Pancreas (tissue), 10 donors: ENCODE measurements at places on chromosomes 12 and 14. TPM values are rescaled to one million over a fixed set of nuclear protein-coding genes. Genes with fewer than 3 reads are reported as not detected.

TESPA1 gene
- 0.08 TPM for polyA plus RNA-seq

SMIM41 gene
- polyA plus RNA-seq, result 0.19 TPM

AMHR2 gene
- polyA plus RNA-seq, result 2.9 TPM

TCL1B gene
- polyA plus RNA-seq, result not detected

TAS2R50 gene
- polyA plus RNA-seq, result not detected

KRT82 gene
- polyA plus RNA-seq, result not detected

TSPAN8 gene
- polyA plus RNA-seq, result 38.2 TPM

DNA sequence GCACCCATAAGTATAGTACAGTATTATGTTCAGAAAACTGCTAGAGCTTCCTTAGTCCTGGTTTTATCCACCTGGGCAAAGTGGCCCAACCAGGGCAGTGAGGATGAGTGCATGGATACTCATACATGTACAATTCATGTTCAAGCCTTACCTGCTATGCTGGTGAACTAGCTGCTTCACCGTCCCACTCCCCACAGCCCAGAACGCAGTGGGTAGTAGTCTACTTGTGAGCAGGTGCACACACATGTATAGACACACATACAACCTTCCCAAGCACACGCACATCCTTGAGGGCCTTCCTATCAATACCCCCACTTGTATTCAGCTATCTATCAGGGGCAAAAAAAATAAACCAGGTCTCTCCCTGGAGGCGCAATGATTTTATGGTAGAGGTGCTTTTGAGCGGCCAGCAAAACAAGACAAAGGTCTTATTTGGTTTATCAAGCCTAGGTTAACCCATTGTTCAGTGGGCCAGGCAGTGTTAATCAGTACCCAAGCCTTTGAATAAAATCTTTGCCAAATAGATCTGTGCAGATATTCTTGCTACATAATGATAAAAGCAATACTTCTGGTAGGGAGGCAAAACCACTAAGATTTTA lies 69.8 kb downstream of the ZFP36L1 start:
- DNase-seq, result no peak

DNA sequence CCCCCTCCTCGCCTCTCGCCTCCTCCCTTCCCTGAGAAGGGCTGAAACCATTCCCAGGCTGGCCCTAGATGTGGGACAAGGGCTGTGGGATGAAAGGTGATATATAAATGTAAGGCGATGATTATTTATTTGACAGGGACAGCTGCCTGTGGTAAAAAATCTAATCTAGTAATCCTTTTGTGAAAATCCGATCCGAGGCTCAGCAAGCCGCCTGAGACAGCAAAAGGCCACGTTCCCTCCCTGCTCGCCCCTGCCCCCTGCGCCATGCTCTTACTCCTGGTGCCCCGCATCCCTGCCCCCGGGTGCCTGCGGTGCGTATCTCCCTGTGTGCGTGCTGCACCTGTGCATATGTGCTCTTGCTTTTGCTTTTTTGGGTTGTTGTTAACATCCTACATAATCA lies 65.2 kb downstream of the TSPAN9 start:
- DNase-seq, result no peak

- no peak for DNase-seq
These were observed 187.0 kb downstream of the TMEM132D start for GRCh38 chr12:129716825-129717224.

- no peak for DNase-seq
These were observed 29.1 kb downstream of the LRRK2 start for GRCh38 chr12:40253936-40254335.

DNA sequence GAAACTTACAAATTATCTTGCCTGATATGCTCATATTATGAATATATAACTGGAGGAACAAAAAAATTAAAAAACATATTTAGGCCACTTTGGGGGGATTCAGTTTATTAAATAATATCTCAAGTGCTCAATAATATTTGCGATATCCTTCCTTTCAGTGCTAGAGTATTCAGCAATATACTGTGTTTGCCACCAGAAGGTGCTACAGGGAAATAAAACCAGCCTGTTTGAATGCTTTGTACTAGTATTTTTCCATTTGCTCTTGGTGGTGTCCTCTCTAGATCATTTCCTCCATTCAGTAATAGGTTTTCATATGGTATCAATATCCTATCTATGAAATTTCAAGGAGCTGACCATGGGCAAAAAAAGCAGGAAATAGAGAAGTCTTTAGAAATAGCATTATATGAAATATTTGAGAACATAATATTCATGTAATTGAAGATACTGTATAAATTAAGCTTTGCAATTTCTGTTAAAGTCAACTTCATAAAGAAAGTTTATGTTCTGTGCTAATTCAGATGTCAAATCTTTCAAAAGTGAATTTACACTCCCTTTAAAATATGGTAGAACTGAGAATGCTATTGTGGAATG lies 106.2 kb upstream of the NAV3 start:
- DNase-seq, result no peak

DNA sequence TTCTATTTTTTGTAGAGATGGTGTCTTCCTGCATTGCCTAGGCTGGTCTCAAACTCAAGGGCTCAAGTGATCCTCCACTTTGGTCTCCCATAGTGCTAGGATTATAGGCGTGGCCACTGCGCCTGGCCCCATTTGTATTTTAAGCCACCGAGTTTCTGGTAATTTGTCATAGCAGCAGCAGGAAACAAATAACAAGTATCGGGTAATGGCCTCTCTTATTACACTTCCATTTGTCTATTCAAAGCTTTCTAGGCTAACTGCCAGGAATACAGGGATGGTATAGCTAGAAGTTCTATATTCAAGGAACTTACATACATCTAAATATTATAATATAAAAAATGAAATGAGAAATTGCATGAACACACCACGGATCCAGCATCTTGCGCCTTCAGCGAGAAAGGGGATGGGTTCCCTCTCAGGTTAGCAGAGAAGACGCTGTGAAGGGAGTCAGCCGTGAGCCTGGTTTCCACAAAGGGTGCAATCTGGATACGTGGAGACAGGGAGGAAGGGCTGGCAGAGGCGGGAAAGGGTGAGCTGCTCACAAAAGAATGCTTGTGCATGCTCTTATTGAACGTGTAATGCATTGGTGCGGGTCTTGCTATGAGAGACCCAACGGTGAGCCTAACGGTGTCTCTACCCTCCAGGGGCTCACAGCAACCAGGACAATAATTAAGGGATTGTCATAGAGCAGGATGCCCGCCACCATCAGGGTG lies 9.5 kb downstream of the BDKRB1 start:
- DNase-seq, result no peak

DNA sequence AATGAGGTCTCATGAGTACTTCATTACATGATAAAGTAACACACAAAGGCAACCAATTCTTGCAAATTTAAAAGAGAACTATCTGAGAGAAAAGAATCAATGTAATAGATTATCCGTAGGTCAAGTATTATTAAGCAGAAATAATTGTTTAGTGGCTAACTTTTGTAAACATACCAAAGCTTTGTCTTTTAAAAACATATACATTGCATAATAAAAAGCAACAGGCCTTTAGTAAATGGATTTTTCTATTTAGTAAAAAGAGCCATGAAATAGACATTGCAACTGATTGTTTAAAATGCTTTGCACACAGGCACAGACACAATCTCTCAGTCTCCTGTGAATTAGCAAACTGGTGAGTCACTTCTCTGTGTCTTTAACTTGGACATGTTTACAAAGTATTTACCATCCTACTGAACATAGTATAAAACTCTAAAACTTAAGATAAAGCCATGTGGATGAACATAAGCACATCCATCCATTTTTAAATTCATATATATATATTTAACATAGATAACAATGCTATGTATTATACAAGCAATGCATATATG lies 518.7 kb upstream of the MGAT4C start:
- no peak for DNase-seq

- DNase-seq, result no peak
These were observed 509.9 kb downstream of the DIO2 start for GRCh38 chr14:79701371-79701770.

- no peak for DNase-seq
These were observed 1.3 kb upstream of the GNG2 start for GRCh38 chr14:51859131-51859530.

DNA sequence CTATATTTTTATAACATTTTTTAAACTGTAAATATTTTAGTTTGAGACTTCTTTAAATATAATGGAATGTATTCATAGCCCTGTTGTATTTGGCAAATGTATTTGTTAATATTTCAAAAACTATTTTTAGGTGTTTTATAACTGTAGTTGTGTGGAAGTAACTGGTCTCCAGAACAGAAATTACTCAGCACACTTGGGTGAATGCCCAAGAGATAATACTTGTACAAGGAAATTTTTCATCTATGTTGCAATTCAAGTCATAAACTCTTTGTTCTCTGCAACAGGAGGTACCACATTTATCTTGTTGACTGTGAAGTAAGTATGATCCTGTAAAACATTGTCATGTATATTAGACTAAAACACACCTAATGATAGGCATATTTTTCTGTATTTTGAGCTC lies 72.8 kb downstream of the SLCO1B3 start:
- DNase-seq, result peak; percentile 38

- peak; percentile 66 for DNase-seq
These were observed 57.0 kb upstream of the CERS5 start for GRCh38 chr12:50224026-50224692.

DNA sequence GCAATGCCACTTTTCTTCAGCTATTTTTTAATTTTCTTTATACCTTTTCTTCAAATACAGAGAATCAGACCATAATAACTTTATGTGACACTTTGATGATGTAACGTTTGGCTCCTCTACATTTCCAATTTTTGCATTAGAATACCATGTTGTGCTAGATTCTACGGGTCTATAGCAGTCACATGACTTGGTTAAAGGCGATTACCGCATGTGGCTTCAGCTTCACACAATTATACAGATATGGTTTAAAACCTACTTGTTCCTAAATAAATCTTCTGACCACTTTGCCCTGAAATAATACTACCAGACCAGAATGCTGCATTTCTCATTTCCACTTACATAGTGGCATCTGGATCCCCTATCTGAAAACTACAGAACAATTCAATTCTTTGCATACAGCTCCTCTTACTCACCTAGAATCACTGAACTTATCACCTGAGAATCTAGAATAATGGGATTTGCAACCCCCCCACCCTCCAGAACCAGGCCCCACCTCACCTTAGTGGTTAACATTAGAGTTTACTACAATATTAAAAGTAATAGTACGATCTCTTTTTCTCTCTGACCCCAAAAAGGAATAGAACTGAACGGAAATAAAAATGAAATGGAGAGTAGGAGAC lies 1.3 kb downstream of the MAX start:
- no peak for DNase-seq
